Central memory CD8-positive, alpha-beta T cell (primary cell): ENCODE measurements at places on chromosomes 16 and 17.

DNA sequence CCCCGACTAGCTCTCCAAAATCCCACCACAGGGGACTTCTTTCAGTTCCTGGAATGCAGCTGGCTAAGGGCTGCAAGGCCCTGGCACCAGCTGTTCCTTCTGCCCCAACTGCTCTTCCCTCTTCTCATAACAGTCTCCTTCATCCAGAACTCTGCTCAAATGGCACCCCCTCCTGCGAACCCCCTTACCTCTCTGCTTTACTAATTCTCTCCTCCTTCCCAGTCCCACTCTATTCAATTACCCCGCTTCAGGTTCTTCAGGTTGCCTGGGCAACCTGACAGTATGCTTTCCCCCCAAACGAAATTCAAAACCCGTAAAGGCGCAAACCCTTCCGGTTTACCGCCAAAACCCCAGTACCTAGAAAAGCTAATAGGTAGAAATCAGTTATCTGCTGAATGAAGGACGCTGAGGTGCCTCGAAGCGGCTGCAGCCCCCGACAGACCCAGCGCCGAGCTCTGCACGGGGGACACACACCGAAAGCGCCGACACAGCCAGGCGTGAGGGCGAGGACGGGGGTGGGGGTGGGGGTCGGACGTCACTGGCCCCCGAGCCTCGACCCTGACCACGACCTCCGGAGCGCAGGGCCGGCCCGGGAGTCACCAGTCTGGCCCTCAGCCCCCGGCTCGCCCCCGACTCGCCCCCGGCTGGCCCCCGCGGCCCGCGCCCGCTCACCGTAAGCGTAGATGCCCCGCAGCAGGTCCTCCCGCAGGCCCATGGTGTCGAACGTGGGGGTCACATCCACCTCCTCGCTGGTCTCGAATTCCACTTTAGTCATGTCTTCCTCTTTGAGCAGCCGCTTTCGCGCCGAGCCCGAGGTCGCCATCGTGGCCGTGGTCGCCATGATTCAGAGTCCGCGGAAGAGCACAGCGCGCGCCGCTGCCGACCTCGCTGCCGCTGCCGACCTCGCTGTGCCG, 550 bp downstream of the EIF4A3 start:
- no peaks in the 10 kb centered on the region for H3K27me3 ChIP-seq
- DNase-seq: no peak
- H3K36me3 ChIP-seq: peaks cover 34% of the 10 kb centered on the region
- peak overlapping the region; percentile 81 for H3K4me3 ChIP-seq

GRCh38 chr17:27555339-27555738, 75.6 kb upstream of the LGALS9 start:
- no peaks in the 10 kb centered on the region for H3K27me3 ChIP-seq
- DNase-seq: no peak
- H3K36me3 ChIP-seq: peaks cover 9% of the 10 kb centered on the region
- H3K27ac ChIP-seq: no peak overlapping the region
- no peak overlapping the region for H3K4me3 ChIP-seq

- peaks cover 56% of the 10 kb centered on the region for H3K36me3 ChIP-seq
- no peak overlapping the region for H3K4me3 ChIP-seq
- H3K4me1 ChIP-seq: peaks cover 62% of the 10 kb centered on the region
- peak overlapping the region; percentile 10 for H3K27ac ChIP-seq
- H3K27me3 ChIP-seq: no peaks in the 10 kb centered on the region
- no peak for DNase-seq
Observed at GRCh38 chr17:63832014-63832413, 4.6 kb upstream of the FTSJ3 start.

DNA sequence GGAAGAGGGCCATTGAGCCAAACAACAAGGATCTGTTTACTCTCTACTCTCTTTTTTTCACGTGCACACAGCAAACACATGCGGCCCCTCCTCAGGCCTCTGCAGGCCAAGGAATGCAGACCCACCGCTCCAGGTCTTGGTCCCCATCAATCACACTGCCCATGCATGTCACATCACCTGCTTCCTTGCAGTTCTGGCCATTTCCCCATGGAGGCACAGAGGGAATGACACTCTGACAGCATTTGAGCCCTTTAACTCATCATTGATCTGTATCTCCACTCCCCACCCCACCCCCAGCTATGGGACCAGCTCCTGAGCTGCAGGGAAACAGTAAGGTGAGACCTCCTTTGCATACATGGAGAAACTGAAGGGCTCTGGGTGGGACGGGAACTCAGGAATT, 45.9 kb upstream of the MEIOC start:
- DNase-seq: no peak
- H3K36me3 ChIP-seq: peaks cover 1% of the 10 kb centered on the region
- peaks cover 48% of the 10 kb centered on the region for H3K27me3 ChIP-seq

- H3K36me3 ChIP-seq: peaks cover 4% of the 10 kb centered on the region
- peaks cover 7% of the 10 kb centered on the region for H3K4me1 ChIP-seq
- DNase-seq: no peak
- no peaks in the 10 kb centered on the region for H3K27me3 ChIP-seq
Observed at GRCh38 chr16:53964145-53964790, 260.3 kb downstream of the FTO start.

- no peak for DNase-seq
- peaks cover 21% of the 10 kb centered on the region for H3K4me1 ChIP-seq
- H3K36me3 ChIP-seq: peaks cover 67% of the 10 kb centered on the region
- no peaks in the 10 kb centered on the region for H3K27me3 ChIP-seq
Observed at GRCh38 chr17:57975044-57975443, 13.0 kb downstream of the VEZF1 start.

- no peak for DNase-seq
- H3K27me3 ChIP-seq: peaks cover 25% of the 10 kb centered on the region
- no peak overlapping the region for H3K27ac ChIP-seq
- H3K36me3 ChIP-seq: no peaks in the 10 kb centered on the region
- H3K4me1 ChIP-seq: no peaks in the 10 kb centered on the region
- H3K4me3 ChIP-seq: no peak overlapping the region
Observed at GRCh38 chr16:57867000-57867561, 64.8 kb upstream of the KIFC3 start.

- H3K36me3 ChIP-seq: no peaks in the 10 kb centered on the region
- no peak overlapping the region for H3K4me3 ChIP-seq
- peaks cover 68% of the 10 kb centered on the region for H3K27me3 ChIP-seq
- H3K27ac ChIP-seq: no peak overlapping the region
Observed at GRCh38 chr17:33241390-33241789, 51.7 kb downstream of the ASIC2 start.

GRCh38 chr16:4415538-4416199, 727 bp downstream of the CORO7 start:
- H3K4me3 ChIP-seq: peak overlapping the region; percentile 93
- peak overlapping the region; percentile 97 for H3K27ac ChIP-seq
- DNase-seq: peak; percentile 49
- H3K4me1 ChIP-seq: peaks cover 34% of the 10 kb centered on the region

- H3K27me3 ChIP-seq: no peaks in the 10 kb centered on the region
- no peak overlapping the region for H3K27ac ChIP-seq
- DNase-seq: no peak
- H3K4me3 ChIP-seq: no peak overlapping the region
- no peaks in the 10 kb centered on the region for H3K36me3 ChIP-seq
- H3K4me1 ChIP-seq: no peaks in the 10 kb centered on the region
Observed at GRCh38 chr16:64084706-64085105, 1037.2 kb downstream of the CDH11 start.

GRCh38 chr17:77892469-77893143, 65.9 kb upstream of the TNRC6C start:
- no peak overlapping the region for H3K4me3 ChIP-seq
- no peak for DNase-seq
- H3K27ac ChIP-seq: no peak overlapping the region
- H3K36me3 ChIP-seq: peaks cover 4% of the 10 kb centered on the region

DNA sequence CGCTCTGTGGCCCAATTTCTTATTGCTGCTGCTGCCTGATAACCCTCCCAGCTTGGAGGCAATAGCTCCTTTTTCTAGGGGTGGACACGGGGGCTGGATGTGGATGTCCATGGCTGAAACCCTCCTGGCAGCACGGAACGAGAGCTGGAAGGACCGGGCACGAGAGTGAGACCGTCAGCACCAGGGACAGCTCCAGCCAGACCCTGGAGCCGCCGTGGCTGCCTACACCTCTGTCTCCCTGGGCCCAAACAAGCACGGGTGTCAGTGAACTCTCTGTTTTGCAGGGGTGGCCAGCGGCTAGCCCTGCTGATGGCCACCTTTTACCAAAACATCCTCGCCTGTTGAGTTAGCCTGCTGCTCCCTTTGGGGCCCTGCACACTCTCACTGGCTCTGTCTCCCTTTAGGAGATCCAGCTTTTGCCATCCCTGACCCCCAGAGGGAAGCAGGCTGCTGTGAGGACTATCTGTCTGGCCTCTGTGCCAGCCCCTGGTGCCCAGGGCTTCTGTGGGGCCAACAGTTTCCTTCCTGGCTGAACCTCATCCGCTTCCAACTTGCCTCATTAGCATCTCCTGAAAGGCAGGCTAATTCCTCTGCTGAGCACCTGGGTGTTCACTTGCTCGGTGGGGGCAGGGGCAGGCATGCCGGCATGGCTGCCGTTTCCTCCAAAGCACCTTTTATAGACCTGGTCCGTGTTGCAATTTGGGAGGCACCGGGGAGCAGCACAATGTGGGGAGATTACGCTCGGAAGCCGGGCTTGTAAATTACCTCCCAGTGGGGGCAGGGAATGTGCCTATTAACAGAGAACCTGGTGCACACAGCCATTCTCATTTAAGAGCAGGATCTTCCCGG, 118.1 kb downstream of the ENGASE start:
- no peak overlapping the region for H3K27ac ChIP-seq
- H3K4me1 ChIP-seq: no peaks in the 10 kb centered on the region
- peaks cover 82% of the 10 kb centered on the region for H3K27me3 ChIP-seq
- no peak overlapping the region for H3K4me3 ChIP-seq
- no peaks in the 10 kb centered on the region for H3K36me3 ChIP-seq
- no peak for DNase-seq

GRCh38 chr17:41308251-41308917, 725 bp downstream of the KRTAP16-1 start:
- H3K4me3 ChIP-seq: peak overlapping the region; percentile 68
- no peaks in the 10 kb centered on the region for H3K27me3 ChIP-seq
- H3K27ac ChIP-seq: peak overlapping the region; percentile 98
- peaks cover 18% of the 10 kb centered on the region for H3K36me3 ChIP-seq

DNA sequence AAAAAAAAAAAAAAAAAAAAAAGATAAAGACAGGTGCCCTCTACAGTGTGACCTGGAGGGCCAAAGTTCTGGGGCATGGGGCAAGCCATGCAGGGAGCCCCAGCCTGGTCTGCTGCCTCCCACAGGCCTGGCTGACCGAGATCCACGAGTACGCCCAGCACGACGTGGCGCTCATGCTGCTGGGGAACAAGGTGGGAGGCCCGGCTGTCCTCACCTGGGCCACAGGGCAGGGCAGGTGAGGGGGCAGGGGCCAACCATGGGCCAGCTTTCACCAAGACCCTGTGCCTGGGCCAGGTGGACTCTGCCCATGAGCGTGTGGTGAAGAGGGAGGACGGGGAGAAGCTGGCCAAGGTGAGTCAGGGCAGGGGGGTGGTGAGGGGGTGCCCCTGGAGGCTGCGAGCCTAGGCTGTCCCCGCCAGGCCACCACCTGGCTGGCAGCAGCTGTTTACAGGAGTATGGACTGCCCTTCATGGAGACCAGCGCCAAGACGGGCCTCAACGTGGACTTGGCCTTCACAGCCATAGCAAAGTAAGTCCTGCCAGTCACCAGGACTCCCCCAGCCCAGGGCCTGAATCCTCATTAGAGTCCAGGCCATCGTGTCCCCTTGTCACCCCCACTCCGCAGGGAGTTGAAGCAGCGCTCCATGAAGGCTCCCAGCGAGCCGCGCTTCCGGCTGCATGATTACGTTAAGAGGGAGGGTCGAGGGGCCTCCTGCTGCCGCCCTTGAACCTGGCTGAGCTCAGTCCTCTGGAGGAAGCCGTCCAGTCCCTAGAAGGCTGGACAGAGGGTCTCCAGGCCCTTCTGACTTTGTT, 2.7 kb upstream of the TRAF7 start:
- DNase-seq: no peak
- peaks cover 50% of the 10 kb centered on the region for H3K4me1 ChIP-seq
- no peaks in the 10 kb centered on the region for H3K27me3 ChIP-seq
- H3K4me3 ChIP-seq: peak overlapping the region; percentile 79

GRCh38 chr17:67546578-67547527, 169.8 kb downstream of the PITPNC1 start:
- no peak overlapping the region for H3K27ac ChIP-seq
- H3K4me3 ChIP-seq: no peak overlapping the region
- no peak for DNase-seq

- H3K36me3 ChIP-seq: no peaks in the 10 kb centered on the region
- H3K27ac ChIP-seq: no peak overlapping the region
- H3K4me3 ChIP-seq: no peak overlapping the region
- no peak for DNase-seq
Observed at GRCh38 chr17:79036596-79036995, 12.6 kb downstream of the C1QTNF1 start.

DNA sequence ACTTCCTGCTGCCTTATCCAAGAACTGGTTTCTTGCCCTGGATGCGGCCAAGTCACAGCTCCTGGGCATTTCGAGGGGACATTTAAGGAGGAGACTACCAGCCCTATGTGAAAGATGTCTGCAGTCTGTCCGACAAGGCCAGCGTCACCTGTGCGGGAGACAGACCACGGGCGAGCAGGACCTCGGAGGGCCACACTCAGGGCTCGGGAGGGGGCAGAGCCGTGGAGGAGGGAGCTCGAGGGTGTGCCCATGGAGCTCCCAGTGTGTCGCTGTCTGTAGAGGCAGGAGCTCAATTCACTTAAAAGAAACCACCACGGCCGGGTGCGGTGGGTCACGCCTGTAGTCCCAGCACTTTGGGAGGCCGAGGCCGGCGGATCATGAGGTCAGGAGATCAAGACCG, 33.3 kb downstream of the CBFA2T3 start:
- H3K4me3 ChIP-seq: no peak overlapping the region
- no peaks in the 10 kb centered on the region for H3K4me1 ChIP-seq
- H3K36me3 ChIP-seq: no peaks in the 10 kb centered on the region
- no peak overlapping the region for H3K27ac ChIP-seq
- peaks cover 47% of the 10 kb centered on the region for H3K27me3 ChIP-seq

DNA sequence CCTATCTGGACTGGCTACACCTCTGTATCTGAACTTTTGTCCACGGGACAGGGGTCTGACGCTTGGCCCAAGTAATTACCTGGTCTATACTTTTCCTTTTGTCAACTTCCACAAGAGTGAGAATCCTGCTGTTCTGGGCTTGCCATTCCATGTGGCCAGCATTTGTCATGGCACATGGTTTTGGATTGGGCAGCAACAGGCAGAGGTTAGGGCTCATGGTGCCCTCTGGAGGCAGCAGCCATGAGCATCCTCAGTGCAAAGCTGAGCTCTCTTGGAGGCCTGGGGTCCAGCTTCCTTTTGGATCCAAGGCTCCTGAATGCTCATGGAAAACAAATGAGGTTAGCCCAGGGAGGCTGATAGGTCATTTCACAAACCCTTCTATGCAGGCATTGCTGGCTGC, 7.5 kb upstream of the EDC4 start:
- H3K4me1 ChIP-seq: no peaks in the 10 kb centered on the region
- peaks cover 20% of the 10 kb centered on the region for H3K36me3 ChIP-seq
- no peak overlapping the region for H3K4me3 ChIP-seq
- H3K27me3 ChIP-seq: no peaks in the 10 kb centered on the region
- no peak overlapping the region for H3K27ac ChIP-seq

GRCh38 chr16:50657241-50657640, 23.9 kb downstream of the SNX20 start:
- no peak overlapping the region for H3K27ac ChIP-seq
- no peaks in the 10 kb centered on the region for H3K36me3 ChIP-seq
- H3K27me3 ChIP-seq: no peaks in the 10 kb centered on the region
- H3K4me3 ChIP-seq: no peak overlapping the region
- DNase-seq: no peak
